ENCODE measurements at places on chromosomes 3 and 15.

DNA sequence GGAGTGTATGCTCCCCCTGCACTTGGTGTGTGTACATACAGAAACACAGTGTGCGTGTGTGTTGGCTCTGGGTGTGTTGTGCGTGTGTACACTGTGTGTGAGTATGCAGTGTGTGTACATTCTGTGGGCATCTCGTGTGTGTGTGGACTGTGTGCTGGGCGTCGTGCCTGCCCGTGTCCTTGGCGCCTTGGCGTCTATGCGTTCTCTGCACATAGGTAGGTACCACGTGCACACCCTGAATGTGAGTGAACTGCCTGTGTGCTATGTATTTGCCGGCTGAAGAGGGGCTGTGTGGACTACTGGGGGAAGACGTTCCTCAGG lies 481 bp upstream of the ECE2 start:
- no peak for DNase-seq

DNA sequence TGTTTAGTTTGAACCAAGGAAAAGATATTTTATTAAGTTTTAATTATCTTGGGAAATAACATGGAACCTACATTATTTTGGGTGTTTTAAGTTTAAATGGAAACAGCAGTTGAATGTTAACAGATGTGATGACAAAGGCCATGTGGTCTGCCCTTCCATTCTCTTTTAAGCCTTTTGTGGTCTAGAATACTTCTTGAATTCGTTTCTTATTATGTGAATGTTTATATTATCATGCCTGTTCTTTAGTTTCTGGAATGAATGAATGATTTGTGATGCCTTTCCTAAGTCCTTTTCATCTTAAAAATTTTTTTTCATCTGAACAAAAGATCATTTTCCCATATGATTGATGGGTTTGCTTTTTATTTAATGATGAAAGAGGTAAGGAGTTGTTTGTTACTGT lies 44.6 kb downstream of the SNRK start:
- peak; percentile 24 for DNase-seq

DNA sequence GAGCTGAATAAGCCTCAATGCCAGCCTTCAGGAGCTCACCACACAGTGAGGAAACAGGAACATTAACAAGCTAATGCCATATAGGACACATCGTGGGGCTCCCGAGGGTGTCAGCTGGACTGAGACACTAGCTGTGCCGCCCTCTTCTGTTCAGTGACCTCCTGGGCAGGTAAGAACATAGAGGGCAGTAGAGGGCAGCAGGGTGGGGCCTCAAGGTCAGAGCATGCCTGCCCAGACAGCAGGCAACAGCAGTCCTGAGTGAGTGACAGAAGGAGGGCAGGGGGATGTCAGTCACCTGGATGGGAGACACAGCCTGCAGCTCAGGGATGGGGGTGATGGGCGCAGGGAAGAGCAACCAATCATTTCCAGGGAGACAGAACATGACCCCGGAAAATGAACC lies 15.5 kb downstream of the NTRK3 start:
- no peak for DNase-seq

GRCh38 chr3:140152851-140153639 lies 218.1 kb downstream of the CLSTN2 start:
- no peak for DNase-seq

- DNase-seq = no peak
Measured at GRCh38 chr15:58593870-58594269, 155.6 kb downstream of the ADAM10 start.

GRCh38 chr3:9820946-9821345 lies 10.9 kb downstream of the TTLL3 start:
- peak; percentile 15 for DNase-seq

DNA sequence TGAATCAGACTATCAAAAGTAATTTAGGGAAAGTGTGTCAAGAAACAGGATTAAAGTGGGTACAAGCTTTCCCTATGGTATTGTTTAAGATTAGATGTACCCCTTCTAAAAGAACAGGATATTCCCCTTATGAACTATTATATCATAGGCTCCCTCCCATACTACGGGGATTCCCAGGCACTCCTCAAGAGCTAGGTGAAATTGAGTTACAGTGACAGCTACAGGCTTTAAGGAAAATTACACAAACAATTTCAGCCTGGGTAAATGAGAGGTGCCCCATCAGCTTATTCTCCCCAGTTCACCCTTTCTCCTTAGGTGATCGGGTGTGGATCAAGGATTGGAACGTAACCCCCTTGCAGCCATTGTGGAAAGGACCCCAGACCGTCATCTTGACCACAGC lies 240.8 kb upstream of the CNTN6 start:
- DNase-seq = no peak

DNA sequence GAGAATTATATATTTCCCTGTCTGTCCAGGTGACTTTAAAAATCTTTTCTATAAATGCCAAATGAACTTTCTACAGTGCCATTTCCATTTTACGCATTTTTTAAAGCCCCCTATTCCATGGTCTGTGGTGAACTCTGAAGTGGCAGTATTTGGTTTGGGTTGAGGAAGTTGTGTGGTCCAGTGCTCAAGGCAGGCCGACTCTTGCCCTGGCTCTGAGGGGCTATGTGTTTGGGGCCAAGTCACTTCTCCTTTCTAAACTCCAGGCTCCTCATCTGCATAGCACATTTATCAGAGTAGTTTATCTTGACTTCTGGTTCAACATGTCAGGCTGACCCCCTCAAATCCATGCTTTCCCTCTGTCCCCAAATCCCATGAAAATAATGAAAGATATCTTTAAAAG lies 14.1 kb downstream of the TTC21A start:
- no peak for DNase-seq

DNA sequence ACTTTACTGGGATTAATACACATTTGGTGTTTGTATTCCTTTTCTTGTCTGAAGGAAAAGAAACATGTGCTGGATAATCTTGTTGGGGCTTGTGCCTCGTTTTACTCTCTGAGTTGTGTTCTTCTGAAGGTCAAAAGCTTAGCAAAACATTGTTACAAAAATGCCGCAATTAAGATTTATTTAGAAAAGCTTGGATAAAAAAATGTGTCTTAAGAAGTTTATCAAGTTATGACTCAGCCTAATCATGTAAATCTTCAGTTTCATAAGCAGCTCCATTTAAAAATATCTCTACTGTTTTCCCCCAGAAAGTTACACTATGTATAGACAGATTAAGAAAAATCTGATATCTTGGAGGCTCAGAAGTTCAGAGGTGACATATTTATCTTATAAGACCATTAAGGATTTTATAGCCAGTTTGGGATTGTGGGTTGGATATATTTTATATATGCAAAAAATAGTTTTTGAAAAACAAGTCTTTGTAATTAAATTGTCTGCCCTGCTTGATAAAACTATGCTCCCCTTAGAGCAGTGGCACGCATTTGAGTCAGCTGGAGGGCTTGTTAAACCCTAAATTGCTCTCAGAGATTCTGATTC lies 56.5 kb downstream of the CLDN11 start:
- DNase-seq = no peak
